ENCODE measurements at places on chromosomes 11 and 22. TPM values are rescaled to one million over a fixed set of nuclear protein-coding genes. Genes with fewer than 3 reads are reported as not detected.

Gene PGR
- 14.1 TPM for total RNA-seq

Gene LRRC56
- 1.3 TPM for total RNA-seq

Gene LDHAL6A
- not detected for total RNA-seq

Gene IGLL1
- total RNA-seq: not detected

Gene PTPRCAP
- 2.9 TPM for total RNA-seq

Gene COX8A
- 135 TPM for total RNA-seq

Gene RASL10A
- 3.5 TPM for total RNA-seq

Gene CECR2
- 0.62 TPM for total RNA-seq

Gene MUC2
- 0.10 TPM for total RNA-seq

Gene OR51E2
- total RNA-seq: 0.51 TPM

All from aorta (tissue), 5 donors.